ENCODE measurements at places on chromosomes 3 and 15.

DNA sequence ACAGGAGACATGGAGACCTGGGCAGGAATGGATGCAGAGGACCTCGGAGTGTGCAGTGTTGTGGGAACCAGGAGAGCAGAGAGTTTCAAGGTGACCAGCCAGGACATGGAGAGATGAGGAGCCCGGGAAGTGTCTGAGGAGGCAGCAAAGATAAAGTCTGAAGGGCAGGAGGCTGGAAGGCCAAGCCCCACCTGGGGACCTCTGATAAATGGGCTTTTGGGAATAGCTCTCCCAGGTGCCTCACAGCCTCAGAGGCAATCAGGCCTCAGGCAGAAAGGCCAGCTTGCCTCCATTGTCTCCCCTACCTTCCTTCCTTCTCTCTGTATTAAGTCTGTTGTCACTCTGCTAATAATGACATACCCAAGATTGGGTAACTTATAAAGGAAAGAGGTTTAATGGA lies 97.5 kb upstream of the TPM1 start:
- no peak for DNase-seq

GRCh38 chr3:197076415-197076814 lies 46.8 kb upstream of the MELTF start:
- DNase-seq = no peak

DNA sequence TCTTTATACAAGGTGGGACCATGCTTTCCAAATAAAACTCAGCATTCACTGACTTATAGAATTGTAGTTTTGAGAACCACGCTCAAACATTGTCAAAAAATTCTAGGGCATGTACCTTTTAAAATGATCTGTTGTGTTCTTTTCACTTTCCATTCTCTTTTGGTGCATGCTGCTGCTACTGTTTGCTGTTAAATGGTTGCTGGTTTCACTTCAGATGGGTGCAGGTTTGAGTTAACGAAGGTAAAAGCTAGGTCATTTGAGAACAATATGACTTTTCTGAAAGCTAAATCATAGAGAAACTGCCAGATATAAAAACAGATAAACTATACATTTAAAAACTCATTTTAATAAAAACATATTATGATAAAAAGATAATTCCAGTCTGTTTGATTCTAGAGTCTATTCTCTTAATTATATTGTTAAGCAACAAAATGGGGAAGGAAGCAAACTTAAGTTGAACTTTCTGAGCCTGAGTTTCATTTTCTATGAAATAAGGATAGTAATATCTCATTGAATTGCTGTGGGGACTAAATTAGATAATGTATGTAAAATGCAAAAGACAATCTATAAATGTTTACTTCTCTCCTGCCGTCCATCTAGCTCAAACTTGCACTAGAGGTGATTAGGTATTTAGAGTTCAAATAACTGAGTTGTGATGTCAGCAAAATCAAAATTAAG lies 82.4 kb downstream of the OXSM start:
- no peak for DNase-seq

GRCh38 chr3:23648326-23648995 lies 157.3 kb upstream of the UBE2E1 start:
- DNase-seq = no peak

DNA sequence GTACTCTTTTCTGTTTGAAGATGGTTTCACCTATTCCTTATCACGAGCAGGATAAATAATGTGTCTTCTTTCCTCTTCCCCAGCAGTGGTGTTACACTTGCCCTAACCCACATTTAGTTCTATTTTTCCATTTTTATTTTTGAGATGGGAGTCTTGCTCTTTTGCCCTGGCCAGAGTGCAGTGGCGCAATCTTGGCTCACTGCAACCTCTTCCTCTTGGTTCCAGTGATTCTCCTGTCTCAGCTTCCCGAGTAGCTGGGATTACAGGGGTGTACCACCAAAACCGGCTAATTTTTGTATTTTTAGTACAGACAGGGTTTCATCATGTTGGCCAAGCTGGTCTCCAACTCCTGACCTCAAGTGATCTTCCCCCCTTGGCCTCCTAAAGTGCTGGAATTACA lies 372.4 kb downstream of the FOXP1 start:
- DNase-seq = no peak

DNA sequence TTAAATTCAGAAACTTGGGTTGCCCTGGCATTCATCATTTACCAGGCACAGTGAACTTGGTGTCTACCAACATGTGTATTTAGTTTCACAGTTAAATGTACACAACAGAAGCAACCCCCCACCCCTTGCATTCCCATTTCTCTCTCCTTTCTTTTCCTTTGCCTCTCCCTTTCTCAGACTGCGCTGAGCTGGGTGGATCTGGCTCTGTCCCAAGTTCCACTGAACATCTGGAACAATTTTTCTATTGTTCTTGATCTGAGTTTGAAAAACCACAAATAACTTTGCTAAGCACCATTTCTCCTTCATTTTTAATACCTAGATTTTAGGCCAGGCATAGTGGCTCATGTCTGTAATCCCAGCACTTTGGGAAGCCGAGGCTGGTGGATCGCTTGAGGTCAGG lies 242.2 kb downstream of the ABHD5 start:
- DNase-seq = no peak

DNA sequence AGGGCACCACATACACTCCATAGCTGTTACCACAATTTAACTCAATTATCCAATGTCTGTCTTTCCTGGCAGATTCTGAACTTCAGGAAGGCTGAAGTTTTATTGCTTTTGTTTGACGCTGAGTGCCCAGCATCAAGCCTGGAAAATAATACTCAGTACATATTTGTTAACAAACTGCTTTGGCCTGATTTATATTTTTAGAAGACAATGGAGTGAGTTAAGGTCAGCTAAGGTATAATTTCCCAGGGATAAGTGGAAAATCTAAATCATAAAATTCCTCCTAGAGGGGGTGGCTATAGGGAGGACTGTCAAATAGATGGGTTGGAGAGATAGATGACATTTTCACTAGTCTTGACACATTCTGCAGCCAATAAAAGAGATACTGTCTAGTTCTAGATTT lies 659.4 kb upstream of the ADAMTS9 start:
- DNase-seq = no peak

DNA sequence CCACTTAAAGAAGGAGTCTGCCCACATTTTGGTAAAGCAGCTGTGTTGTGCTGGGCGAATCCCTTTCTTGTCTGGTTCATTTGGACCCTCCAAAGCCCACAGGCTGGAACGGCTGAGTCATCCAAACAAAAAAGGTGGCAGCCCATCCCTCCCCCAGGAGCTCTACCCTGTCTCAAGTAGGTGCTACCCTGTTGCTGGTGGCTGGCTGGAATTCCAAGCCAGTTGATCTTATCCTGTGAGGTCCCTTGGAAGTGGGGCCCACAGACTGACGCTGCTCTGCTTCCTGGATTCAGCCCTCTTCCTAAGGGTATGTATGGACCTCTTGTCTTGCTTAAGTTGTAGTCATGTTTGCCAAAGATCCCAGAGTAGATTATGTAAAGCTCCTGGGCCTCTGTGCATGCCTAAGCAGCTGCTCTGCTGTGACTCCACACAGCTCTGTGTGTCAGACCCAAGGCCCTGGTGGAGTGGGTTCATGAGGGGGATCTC lies 44.5 kb downstream of the CCR1 start:
- no peak for DNase-seq

DNA sequence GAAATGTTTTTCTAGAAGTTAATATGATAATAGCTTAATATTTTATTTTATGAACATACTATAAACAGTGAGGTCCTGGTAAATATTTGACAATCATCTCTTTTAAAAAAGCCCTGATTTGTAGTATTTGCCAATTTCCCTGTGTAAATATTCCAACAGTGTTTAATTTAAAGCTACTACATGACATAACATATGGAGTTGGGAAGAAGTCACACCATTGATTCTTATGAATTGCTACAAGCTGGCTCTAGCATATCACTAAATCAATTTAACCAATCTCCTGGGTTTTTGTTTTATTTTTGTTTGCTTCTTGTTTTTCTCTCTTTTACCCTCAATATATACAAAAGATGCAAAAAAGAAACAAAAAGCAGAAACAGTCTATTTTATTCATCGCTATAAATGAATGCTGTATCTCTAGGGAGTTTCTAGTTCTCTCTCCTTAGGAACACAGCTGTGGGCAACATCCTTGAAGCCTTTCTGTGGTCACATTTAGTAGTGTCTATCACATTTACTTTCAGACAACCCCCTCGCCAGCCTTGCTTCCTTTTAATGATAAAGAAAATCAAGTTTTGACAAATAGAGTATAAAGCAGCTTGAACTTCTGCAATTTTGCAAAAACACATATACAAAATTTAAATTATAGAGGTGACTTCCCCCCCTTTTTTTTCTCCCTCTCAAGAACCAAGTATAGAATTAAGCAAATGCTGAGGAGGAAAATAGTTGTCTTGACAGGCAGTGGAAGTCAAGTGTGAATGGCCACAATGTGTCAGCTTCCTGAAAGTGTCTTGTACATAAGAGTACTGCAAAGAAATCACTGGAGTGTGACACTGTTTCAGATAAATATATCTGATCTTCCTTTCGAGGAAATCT lies 21.4 kb downstream of the CCR1 start:
- no peak for DNase-seq

DNA sequence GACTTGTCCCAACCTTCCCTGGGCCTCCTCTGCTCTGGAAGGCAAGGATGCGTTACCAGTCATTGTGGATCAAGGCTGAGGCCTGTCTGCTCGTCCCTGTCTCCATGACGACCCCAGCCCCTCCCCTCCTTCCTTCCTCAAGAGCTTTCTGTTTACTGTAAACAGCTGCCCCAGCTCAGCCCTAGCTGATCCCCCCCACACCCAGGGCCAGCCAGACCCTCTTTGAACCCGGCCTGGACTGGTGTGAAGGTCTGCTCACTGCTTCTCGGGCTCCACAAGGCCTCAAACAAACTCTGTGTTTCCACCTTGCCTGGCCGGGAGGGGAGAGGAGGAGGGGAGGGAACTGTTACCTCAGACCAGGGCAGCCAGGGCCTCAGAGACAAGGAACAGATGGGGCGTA lies 16.9 kb downstream of the VPS18 start:
- peak; percentile 10 for DNase-seq

- no peak for DNase-seq
Measured at GRCh38 chr3:197711973-197712707, 24.6 kb downstream of the RUBCN start.

GRCh38 chr15:101578443-101578894 lies 73.7 kb downstream of the TM2D3 start:
- DNase-seq = peak; percentile 1

DNA sequence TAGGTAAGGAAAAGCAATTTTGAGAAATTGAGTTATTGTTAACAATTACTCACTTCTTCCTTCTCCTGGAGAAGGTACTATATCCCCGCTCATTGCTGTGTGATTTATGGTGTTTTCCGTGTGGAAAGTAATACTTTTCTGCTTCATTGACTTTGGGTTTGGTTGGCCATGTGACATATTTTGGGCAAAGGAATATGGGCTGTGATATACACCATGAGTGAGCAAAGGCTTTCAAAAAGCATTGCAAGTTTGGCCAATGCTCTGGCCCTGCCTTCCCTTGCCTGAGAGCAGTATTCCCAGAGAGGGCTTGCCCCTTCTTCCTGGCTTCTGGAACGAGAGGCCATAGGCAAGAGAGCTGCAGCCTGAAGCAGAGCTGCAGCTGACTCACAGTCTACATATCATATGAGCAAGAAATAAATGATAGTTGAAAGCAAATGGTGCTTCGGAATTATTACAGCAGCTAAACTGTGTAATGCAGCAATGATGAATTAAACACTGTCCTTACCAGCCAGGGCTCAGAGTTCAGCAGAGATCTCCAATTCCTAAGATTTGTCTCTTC lies 216.8 kb upstream of the CD96 start:
- DNase-seq = no peak

DNA sequence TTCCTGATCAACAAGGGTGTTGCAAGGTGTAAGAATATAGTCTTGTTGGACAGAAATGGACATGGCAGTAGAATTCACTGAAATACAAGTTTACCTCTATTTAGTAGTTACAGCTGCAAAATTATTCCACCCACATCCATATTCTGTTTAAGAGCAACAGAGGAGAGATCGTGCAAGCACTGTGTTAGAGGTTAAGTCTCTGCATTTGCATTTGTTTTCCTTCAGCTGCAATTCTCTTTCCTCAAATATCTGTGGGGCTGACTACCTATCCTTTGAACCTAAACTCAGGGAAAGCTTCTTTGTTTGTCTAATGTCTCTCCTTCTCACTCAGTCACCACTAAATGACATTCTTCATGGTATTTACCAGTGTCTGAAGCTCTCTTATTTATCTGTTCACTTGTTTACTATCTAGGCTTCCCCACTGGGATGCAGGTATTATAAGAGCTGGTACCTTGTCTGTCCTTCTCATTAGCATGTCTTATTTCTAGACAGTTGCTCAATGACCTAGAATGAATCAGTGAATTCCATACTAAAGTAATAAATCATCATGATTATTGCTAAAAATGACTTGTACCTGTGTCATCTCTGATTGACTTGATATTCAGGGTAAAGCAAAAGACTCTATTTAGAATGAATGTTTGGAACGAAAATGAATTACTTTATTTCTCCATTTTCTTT lies 175.3 kb upstream of the FEZF2 start:
- no peak for DNase-seq

DNA sequence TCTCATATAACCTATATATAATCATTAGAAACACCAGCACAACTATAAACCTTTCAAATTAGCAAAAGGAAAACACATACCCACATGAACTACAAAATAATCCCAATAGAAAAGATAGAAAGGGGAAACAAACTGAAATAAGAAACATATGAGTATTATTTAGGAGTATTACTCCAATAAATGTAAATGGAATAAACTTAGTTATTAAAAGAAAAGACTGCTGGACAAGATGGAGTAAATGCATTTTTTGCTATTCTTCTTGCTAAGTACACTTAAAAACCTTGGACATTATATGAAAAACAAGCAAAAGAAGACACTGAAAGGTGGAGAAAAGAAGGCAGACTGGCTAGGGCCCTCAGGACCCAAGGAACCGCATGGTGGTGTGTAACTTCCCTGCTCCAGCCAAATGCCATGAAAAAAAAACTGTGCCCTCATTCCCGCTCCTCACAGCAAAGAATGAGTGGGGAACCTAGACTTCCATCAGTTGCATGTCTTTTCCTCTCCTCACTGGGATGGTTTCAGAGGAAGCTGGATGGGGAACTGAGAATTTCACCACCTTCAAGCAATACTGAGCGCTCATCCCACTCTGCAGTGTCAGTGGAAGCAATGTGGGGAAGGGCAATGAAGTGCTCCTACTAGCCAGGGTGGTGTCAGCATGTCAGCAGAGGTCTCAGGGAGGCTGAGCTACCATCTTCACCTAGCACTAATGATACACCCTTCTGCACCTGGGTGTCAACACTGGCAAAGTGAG lies 43.7 kb upstream of the ADAMTS17 start:
- DNase-seq = no peak

DNA sequence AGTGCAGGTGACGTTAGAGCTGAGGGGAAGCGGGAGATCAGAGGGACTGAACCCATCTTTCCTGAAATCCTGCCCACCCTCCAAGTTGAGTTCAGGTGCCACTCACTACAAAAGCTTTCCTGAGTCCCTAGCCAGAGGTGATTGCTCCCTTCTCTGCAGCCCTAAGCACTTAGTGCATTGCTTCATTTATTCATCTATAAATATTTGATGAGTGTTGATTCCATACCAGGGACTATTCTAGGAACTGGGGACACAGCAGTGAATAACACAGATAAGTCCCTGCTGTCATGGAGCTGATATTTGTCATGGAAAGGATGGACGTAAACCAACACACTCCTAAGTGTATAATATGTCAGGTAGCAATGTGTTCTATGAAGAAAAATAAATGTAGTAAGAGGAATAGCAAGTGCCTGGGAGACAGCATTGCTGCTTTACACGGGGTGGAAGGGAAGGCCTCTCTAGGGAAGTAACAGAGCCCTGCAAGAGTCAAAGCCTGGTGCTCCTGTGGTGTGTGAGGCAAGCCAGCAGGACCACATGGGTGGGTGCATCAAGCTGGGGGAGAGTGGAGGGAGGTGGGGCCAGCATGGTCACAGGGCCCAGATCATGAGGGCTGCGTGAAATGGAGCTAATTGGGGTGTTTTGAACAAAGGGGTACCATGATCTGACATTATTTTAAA lies 18.6 kb downstream of the ALPK3 start:
- no peak for DNase-seq

All from NCI-H1092 treated with DMSO at 0.1 percent for 48 hours (cell line).